ENCODE measurements at places on chromosomes 2 and 18.
A peak's percentile ranks its signal among the peaks of the same experiment; 100 is the strongest.

DNA sequence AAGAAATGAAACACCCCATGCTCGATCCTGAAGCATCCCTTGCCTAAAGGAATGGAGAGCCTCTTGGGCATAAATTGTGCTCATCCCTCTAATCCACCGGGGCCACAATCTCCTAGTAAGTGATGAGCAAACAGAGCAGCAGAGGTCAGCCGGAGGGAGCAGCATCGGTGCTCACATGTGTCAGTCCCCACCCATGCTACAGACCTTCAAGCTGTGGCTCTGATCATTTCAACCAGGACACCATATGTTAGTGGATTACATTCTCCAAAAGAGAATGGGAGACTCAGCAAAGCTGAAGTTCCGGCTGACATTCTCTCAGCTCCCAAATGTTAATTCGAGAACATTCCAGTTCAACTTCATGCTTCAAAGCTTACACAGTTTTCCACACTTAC is 75.6 kb downstream of the AAK1 start:
- no peak for DNase-seq

- DNase-seq, result peak; percentile 43
Measured at GRCh38 chr2:181471783-181472182, 14.6 kb downstream of the ITGA4 start.

DNA sequence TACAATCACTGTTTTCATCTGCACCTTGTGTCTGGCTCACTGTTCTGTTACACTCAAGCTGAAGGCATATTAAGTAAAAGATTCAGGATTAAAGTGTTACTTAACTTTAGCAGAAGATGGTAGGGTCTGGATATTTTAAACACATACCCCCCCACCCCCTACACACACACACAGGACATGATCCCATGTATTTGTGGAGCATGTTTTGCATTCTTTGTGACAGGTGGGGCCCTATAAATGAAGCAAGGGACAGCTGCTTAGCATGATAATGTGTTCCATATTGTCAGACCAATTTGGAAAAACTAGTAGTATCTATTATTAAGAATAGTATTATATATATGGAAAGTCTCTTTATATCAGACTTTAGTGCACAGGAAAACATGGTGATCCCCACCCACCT is 335.2 kb upstream of the TNP1 start:
- no peak for DNase-seq

DNA sequence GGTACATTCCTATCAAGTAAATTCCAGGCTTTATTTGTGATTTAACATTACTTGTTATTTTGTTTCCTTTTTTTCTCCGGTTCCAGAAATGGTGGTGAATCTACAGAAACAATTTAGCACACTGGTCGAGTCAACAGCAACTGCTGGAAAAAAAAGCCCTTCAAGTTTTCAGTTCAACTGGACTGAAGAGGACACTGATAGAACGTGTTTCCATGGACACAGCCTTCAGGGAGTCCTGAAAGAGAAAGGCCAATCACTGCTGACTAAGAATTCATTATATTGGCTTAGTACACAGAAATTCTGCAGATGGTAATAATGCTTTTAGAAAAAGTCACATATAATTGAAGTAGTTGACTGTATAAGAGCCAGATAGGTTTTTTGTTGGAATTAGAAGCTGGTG is 32.0 kb upstream of the GRHL1 start:
- no peak for DNase-seq

GRCh38 chr2:140383781-140384180 is 1603.6 kb upstream of the NXPH2 start:
- no peak for DNase-seq
